ENCODE measurements at places on chromosomes 7 and 10. TPM values are rescaled to one million over a fixed set of nuclear protein-coding genes. Genes with fewer than 3 reads are reported as not detected.

- peaks cover 10% of the 10 kb centered on the region for H3K27me3 ChIP-seq
- DNase-seq, result no peak
- H3K4me1 ChIP-seq, result no peaks in the 10 kb centered on the region
- no peaks in the 10 kb centered on the region for H3K36me3 ChIP-seq
Observed at GRCh38 chr7:101507791-101508252, 121.3 kb downstream of the MYL10 start.

GRCh38 chr10:43391496-43391895 is 17.5 kb downstream of the HNRNPF start:
- H3K4me3 ChIP-seq, result no peak overlapping the region
- H3K4me1 ChIP-seq, result peaks cover 46% of the 10 kb centered on the region
- no peak for DNase-seq

- H3K27ac ChIP-seq, result peak overlapping the region; percentile 94
- peaks cover 51% of the 10 kb centered on the region for H3K36me3 ChIP-seq
- H3K4me1 ChIP-seq, result peaks cover 82% of the 10 kb centered on the region
- DNase-seq, result peak; percentile 51
Observed at GRCh38 chr10:72334196-72334824, 20.4 kb downstream of the DNAJB12 start.

DNA sequence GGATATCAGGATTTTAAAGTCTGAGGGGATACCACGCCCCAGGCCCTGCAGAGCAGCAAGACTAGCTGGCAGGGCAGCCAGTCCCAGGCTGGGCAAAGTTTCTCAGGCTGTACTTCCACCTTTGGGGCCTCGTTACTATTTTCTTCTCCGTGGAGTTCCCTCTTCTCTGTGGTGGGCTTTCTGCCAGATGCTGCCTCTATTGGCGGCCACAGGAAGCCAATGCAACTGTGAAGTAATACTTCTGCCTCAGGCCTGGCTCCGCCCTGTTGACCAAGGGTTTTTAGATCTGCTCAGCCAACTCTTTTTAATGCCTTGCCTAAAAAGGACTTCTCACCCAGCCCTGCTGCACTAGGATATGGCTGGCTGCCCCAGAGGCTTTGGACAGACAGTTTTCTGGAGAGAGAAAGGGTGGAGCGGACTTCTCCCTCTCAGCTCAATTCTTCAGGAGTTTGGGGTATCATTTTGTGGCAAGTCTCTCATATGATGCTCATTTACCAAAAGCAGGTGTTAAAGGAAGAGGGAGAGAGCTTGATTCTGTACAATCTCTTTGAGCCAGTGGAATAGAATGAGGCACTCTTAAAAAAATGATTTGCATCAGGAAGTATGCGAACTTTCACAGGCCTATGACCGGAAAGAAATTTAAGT is 67.4 kb downstream of the HHEX start:
- H3K4me1 ChIP-seq, result peaks cover 44% of the 10 kb centered on the region
- H3K27ac ChIP-seq, result peak overlapping the region; percentile 67
- no peak overlapping the region for H3K4me3 ChIP-seq
- no peaks in the 10 kb centered on the region for H3K36me3 ChIP-seq

DNA sequence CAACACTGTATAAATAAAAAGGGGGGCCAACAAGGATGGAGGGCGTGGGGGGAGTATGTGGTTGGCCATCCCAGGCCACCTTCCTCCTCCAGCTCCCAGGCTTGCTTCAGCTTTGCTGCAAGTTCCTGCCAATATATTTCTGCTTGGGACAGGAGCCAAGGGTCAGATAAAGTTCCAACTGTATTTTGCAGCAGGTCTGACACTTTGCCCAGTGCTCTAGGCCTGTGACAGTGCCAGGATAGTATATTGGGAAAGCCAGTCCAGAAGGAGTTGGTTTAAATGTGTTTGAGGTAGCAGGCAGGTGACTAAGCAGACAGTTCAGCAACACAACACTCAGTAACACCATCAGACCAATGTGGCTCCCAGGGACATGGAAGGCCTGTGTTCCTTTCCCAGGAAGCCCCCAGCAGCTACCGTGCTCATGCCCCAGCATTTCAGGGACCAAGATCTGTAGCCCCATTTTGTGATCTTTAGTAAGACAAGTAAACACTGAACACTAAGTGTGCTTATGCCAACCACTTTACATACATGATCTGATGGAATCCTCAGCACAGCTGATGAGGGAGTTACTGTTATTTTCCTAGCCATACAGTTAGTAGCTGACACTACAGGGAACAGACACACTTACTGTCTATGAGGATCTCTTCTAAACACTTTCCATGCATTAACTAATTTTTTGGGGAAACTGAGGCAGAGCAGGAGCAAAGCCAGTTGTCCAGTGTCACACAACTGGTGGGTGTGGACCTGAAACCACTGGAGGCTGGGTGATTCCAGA is 38.9 kb downstream of the DNAJB12 start:
- H3K27ac ChIP-seq, result peak overlapping the region; percentile 75
- no peak overlapping the region for H3K4me3 ChIP-seq
- peaks cover 65% of the 10 kb centered on the region for H3K4me1 ChIP-seq
- H3K36me3 ChIP-seq, result no peaks in the 10 kb centered on the region
- no peaks in the 10 kb centered on the region for H3K27me3 ChIP-seq
- DNase-seq, result no peak

GRCh38 chr7:66837007-66837406 is 84.0 kb upstream of the TMEM248 start:
- no peaks in the 10 kb centered on the region for H3K36me3 ChIP-seq
- DNase-seq, result peak; percentile 50
- no peaks in the 10 kb centered on the region for H3K4me1 ChIP-seq
- no peak overlapping the region for H3K4me3 ChIP-seq

- DNase-seq, result peak; percentile 11
- H3K4me3 ChIP-seq, result no peak overlapping the region
- H3K4me1 ChIP-seq, result no peaks in the 10 kb centered on the region
- no peaks in the 10 kb centered on the region for H3K27me3 ChIP-seq
- H3K27ac ChIP-seq, result no peak overlapping the region
Observed at GRCh38 chr7:6496842-6497636, 49.3 kb upstream of the DAGLB start.

DNA sequence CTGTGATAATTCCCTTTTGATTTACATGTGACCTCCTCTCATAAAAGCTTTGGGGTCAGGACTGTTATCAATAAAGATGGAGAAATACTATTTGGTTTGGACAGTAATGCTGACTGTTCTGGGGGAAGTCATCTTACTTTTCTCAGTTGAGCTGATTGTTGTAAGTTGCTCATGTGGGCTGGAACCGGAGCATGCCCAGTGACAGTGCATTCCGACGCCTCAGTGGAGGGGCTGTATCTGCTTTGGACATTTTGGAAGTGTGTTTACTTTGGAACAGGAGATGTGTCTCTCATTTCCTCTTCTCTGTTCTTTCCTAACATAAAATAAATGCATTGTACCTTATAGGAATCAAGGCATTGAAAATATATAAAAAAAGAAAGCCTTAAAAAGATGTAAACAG is 30.1 kb downstream of the RBM33 start:
- no peak overlapping the region for H3K27ac ChIP-seq
- H3K27me3 ChIP-seq, result no peaks in the 10 kb centered on the region
- H3K36me3 ChIP-seq, result peaks cover 33% of the 10 kb centered on the region
- no peak for DNase-seq
- peaks cover 32% of the 10 kb centered on the region for H3K4me1 ChIP-seq
- H3K4me3 ChIP-seq, result no peak overlapping the region

GRCh38 chr10:121753726-121754476 is 155.7 kb upstream of the FGFR2 start:
- DNase-seq, result no peak
- H3K27me3 ChIP-seq, result no peaks in the 10 kb centered on the region
- H3K4me1 ChIP-seq, result no peaks in the 10 kb centered on the region
- no peak overlapping the region for H3K27ac ChIP-seq
- H3K36me3 ChIP-seq, result no peaks in the 10 kb centered on the region
- H3K4me3 ChIP-seq, result no peak overlapping the region

DNA sequence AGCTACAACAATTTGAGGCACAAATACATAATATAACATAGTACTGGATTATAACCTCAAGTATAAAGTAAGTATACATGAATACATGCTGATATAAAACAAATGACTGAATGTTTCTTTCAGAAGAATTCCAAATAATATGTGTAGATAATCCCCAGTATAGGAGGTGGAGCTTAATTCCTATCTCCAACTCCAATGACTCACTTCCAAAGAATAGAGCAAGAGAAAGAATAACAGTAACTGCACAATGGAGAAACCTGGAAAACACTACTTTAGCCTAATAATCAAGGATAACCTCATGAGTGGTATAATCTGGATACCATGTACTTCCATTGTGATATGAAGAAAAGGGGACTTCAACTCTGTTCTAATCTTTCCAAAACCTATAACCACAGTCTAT is 13.7 kb upstream of the SEMA3C start:
- H3K36me3 ChIP-seq, result no peaks in the 10 kb centered on the region
- no peak for DNase-seq
- H3K27ac ChIP-seq, result no peak overlapping the region
- H3K4me3 ChIP-seq, result no peak overlapping the region
- H3K27me3 ChIP-seq, result no peaks in the 10 kb centered on the region
- no peaks in the 10 kb centered on the region for H3K4me1 ChIP-seq

DNA sequence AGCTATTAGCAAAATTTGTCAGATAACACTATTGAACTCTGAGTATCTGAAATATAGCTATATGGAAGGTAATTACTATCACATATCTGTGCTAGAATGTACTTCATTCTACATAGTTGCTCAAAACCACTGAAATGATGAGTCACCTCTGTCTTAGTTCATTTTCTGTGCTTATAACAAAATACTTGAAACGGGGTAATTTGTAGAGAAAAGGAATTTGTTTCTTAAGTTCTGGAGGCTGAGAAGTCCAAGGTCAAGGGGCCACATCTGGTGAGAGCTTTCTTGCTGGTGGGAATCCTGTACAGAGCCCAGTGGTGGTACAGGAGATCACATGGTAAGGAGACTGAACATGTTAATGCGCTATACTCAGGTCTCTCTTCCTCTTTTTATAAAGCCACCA is 41.9 kb upstream of the TNKS2 start:
- no peaks in the 10 kb centered on the region for H3K4me1 ChIP-seq
- no peaks in the 10 kb centered on the region for H3K36me3 ChIP-seq
- DNase-seq, result no peak
- no peak overlapping the region for H3K4me3 ChIP-seq
- no peaks in the 10 kb centered on the region for H3K27me3 ChIP-seq

DNA sequence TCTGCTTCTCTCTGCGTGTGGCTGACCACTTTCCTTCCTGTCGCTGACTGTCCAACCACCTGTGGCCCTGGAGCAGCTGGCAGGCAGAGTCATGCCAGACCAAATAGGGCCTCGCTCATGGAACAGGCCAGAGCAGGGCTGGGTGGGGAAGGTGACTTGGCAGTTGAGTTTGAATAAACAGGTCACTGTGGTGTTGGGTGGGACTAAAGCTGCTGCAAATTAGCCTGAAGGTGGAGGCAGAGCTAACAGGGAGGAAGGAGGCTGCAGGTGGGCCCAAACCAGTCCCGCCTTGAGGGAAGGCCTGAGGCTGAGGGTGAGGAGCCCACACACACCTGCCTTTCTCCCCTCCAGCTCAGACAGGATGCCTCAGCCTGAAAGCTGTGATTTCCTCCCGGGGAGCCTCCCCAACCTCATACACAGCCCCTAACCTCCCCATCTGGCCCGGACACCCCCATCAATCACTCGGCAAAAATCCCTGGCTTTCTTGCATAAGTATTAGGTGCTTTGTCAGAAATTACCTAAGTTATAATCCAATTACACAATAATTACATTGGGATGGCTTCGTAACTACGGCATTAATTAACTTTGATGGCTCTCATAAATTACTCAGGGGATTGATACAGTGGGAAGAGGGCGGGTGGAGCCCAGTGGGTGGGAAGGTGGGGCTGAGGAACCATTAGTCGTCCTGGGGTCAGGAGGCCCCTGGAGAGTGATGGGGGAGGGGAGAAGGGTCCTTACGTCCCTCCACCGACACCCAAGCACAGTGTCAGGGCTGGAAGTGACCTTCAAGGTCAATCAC is 97.7 kb upstream of the PCBD1 start:
- H3K27ac ChIP-seq, result no peak overlapping the region
- H3K27me3 ChIP-seq, result no peaks in the 10 kb centered on the region
- no peak for DNase-seq
- H3K4me3 ChIP-seq, result no peak overlapping the region
- no peaks in the 10 kb centered on the region for H3K4me1 ChIP-seq
- no peaks in the 10 kb centered on the region for H3K36me3 ChIP-seq

DNA sequence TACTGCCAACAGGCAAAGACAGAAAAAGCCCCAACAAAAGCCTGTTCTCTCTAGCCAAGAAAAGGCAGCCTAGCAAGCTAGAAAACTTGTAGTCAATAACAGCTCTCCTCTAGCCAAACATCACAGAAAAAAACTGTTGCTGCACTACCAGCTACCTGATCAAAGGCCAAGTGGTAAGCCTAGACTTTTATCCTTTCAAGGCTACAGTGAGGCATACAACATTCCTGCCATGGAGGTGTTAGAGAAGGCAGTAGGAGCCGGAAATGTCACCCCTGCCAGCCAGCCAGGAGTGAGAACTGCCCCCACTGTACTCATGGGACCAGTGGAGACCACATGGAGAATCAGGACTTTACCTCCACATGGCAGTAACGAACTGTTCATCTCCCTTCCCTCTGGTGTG is 31.2 kb downstream of the CCDC126 start:
- H3K4me3 ChIP-seq, result no peak overlapping the region
- H3K27me3 ChIP-seq, result no peaks in the 10 kb centered on the region
- no peaks in the 10 kb centered on the region for H3K4me1 ChIP-seq
- H3K36me3 ChIP-seq, result no peaks in the 10 kb centered on the region
- DNase-seq, result no peak
- H3K27ac ChIP-seq, result no peak overlapping the region

GRCh38 chr10:112711366-112711765 is 238.7 kb upstream of the TCF7L2 start:
- no peak overlapping the region for H3K27ac ChIP-seq
- H3K36me3 ChIP-seq, result no peaks in the 10 kb centered on the region
- H3K27me3 ChIP-seq, result no peaks in the 10 kb centered on the region
- no peaks in the 10 kb centered on the region for H3K4me1 ChIP-seq

DNA sequence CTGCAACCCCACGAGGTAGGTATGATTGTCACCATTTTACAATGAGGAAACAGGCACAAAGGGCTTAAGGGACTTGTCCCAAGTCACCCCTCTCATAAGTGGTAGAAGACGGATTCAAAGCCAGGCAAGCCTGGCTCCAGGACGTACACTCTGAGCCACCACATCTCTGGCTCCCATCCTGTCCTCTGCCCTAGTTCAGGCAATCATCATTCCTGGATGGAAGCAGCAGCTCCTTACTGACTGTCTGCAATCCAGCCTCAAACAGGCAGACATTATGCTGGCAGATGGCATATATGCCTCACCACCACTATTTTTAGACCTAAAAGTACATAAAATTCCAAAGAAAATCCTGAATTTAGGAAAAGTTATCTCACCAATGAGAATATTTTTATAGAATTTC is 100.7 kb downstream of the USP6NL start:
- no peak for DNase-seq
- peaks cover under 1% of the 10 kb centered on the region for H3K4me1 ChIP-seq
- peaks cover 7% of the 10 kb centered on the region for H3K36me3 ChIP-seq
- H3K27ac ChIP-seq, result no peak overlapping the region

- no peaks in the 10 kb centered on the region for H3K27me3 ChIP-seq
- H3K27ac ChIP-seq, result peak overlapping the region; percentile 88
- peaks cover 24% of the 10 kb centered on the region for H3K4me1 ChIP-seq
- DNase-seq, result peak; percentile 86
- H3K36me3 ChIP-seq, result no peaks in the 10 kb centered on the region
Observed at GRCh38 chr10:122062831-122063674, 74.1 kb downstream of the TACC2 start.

Gene ABCB4
- not detected for total RNA-seq

Gene TUBAL3
- not detected for total RNA-seq

Gene GPR26
- total RNA-seq, result not detected

Gene PHKG1
- total RNA-seq, result 1.1 TPM

Gene PLXNA4
- total RNA-seq, result 4.3 TPM

Gene CNTNAP2
- 0.59 TPM for total RNA-seq

Gene CNNM2
- 12.1 TPM for total RNA-seq

Gene CD36
- total RNA-seq, result 141 TPM

Gene PIK3AP1
- 71.6 TPM for total RNA-seq

Gene ITGA8
- total RNA-seq, result 23.4 TPM

Gene IQUB
- total RNA-seq, result 3.2 TPM
